ENCODE measurements at places on chromosomes 7 and 10.

GRCh38 chr7:24501443-24502134 is 71.7 kb upstream of the PALS2 start:
- no peak for DNase-seq

DNA sequence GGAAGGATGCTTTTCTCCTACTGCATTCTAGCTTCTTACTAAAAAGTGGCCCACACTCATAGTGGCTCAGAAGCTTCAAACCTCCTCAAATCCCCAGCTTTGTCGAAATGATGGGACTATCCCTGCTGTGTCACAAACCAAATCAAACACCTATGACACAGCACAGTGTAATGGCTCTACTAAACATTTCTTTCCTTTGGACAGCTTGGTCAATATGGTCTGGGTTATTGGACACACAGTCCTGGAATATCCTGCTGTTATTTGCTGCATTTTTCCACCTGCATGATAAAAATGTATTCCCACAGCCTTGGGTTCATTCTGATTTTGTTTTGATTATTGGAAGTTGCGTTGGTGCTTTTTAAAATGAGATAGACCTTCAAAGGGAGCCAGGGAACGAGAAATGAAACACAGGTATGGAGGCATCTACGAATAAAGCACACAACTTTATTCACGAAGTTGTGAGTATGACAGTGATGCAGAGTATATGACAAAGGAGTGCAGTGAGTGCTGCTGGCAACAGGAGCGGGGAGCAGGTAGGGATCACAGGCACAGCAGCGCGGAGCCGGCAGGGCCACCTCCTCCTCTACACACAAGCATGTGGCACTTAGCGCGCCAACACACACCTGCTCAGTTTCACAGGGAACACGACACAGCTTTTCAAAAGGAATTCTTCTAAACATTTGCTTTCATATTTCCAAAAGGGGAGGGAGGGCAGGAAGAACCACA is 26.5 kb upstream of the AFAP1L2 start:
- no peak for DNase-seq

DNA sequence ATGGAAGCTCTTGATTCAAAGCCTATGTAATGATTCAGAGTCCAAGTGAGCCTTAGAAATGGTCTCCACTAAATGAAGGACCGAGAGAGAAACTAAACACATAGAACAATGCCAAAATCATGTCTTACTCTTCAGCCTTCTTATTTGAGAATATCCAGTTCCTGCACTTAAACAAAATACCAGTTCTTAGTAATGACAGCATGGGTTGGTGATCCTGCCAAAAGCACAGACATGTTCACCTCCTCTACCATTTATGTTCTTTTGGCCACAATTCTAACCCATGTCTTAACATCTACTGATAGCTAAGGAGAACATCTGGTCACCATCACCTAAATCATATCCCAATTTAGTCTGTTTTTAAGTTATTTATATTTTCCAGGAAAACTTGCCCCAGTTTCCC is 239.6 kb upstream of the PTN start:
- no peak for DNase-seq

DNA sequence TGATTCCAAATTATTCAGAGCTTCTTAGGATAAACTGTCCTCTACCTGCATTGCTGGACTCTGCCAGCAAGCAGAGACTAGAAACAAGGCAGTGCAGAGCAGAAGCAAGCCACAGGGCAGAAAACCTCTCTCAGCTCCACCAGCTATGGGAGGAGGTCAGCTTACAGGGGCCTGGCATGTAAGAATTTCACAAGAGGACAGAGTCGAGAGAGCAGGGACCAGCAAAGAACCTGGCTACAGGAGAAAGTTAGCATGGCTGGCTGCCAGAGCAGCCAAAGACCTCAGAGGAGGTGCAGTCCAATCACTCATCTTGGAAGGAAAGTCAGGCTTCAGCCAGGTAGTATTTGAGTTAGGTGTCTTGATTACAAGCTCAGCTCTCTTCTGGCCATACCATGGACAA is 62.9 kb downstream of the ENO4 start:
- no peak for DNase-seq

DNA sequence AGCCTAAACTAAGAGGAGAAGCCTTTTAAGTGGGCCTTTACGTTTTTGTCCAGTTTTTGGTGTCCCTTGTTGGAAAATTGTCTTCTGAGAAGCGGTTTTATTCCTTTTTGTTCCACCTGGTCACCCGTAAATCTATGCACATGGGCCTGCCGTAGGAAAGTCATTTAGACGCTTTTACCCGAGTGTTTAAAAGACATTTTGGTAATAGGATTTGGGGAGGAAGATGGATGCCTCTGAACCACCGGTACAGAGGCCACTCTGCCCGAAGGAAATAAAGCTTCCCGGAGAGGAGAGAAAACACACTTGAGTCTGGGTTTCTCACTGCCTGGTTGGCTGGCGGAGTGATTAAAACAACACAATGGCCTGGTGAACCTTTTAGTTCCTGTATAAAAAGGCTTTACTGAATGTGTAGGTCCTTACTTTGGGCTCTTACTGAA is 760 bp downstream of the THNSL1 start:
- peak; percentile 62 for DNase-seq

GRCh38 chr7:83476511-83477050 is 172.4 kb downstream of the SEMA3E start:
- no peak for DNase-seq

- no peak for DNase-seq
Measured at GRCh38 chr10:97083228-97083829, 102.4 kb downstream of the SLIT1 start.

DNA sequence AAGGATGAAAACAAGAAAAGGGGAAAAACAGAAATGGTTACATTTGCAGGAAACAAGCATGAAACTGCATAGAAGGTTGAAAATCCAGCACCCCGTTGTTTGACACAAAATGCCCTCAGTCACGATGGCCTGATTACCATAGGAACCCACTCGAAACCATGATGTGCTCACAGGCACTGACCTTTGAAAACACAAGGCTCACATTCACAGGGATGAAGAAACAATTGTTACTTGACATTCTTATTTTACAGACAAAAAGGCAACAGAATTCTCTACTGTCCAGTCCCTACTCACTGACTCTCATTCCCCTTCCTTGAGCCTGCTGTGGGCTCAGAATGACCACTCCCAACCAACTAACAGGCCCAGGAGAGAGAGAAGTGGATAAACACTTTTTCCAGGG is 131.4 kb upstream of the PDLIM1 start:
- no peak for DNase-seq

DNA sequence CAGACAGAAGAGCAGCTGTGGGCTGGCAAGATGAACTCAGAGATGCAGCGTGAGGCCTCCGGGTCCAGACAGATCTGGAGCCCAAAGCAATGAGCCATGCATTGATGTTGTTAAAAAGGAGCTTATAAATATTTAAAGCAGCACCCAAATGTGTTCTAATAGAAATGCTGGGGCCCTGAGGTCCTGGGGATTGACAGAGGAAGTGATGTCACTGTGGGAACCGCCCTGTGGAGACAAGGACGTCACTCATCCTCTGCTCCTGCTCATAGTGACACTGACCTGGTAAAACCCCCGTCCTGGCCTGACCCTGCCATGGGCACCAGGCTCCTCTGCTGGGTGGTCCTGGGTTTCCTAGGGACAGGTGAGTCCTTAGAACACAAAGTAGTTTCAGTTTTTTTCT is 197.0 kb upstream of the PRSS58 start:
- DNase-seq: no peak

- DNase-seq: no peak
Measured at GRCh38 chr7:116702046-116702785, 30.2 kb downstream of the MET start.

GRCh38 chr10:78137147-78137546 is 103.5 kb downstream of the RPS24 start:
- no peak for DNase-seq

DNA sequence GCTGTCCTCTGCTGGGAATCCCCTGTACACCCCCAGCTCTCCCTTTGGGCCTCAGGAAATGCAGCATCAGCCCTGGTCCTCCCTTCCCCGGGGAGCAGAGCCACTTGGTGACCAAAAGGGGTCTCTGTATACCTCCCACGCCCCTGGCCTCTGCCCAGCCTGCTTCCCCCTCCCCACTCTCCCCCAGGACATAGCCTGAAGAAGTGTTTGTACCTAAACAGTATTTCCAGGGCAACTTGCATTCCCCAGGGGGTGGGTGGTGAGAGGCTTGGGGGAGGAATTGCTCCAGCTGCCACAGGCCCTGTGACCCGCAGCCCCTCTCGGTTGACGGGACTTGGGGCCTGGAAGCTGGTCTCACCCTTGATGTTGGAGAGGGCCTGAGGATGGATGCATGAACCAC is 39.3 kb downstream of the TMEM270 start:
- no peak for DNase-seq

DNA sequence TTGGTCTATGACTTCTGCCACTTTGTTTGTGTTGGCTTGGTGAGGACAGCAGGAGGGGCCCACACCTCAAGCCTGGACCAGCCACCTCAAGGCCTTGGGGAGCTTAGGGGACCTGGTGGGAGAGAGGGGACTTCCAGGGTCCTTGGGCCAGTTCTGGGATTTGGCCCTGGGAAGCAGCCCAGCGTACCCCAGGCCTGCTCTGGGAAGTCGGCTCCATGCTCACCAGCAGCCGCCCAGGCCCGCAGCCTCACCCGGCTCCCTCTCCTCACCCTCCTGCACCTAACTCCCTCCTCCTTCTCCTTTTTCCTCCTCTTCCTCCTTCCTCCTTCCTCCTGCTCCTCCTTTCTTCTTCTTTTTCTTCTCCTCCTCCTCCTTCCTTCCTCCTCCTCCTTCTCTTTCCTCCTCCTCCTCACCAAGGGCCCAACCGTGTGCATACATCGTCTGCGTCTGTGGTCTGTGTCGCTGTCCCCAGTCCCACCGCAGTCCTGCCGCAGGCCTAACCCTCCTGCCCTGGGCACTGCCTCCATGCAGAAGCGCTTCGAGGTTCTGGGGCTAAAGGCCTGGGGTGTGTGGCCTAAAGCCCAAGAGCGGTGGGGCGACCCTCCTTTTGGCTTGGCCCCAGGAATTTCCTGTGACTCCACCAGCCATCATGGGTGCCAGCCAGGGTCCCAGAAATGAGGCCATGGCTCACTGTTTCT is 5.3 kb downstream of the EN2 start:
- DNase-seq: no peak

DNA sequence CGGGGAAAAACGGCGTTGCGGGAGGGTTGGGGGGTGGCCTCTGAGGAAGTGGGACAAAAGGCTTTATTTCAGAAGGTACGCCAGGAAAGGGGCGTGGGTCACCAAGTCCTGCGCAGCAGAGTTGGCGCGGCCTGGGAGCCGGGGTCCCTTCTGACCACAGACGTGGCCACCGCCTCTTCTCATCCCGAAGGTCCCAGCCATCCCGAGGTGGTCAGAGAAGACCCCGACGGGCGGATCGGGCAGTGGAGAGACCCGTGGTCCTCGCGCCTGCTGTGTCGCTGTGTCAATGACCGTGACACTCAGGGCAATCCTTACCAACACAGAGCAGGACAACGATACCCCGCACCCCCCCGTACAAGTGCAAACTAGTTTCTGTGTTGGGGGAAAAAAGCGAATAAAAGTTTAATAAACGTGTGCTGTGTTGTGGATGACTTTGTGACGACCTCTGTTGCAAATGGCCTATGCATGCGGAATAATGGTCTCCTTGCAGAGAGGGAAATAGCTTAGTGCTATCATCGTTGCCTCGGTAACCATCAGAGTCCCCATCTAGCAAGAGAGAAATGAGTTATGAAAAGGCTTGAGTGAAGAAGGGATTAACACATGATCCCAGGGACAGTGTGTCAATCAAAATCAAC is 19.4 kb upstream of the GATA3 start:
- DNase-seq: no peak

- no peak for DNase-seq
Measured at GRCh38 chr7:149310113-149310836, 48.3 kb downstream of the ZNF783 start.

DNA sequence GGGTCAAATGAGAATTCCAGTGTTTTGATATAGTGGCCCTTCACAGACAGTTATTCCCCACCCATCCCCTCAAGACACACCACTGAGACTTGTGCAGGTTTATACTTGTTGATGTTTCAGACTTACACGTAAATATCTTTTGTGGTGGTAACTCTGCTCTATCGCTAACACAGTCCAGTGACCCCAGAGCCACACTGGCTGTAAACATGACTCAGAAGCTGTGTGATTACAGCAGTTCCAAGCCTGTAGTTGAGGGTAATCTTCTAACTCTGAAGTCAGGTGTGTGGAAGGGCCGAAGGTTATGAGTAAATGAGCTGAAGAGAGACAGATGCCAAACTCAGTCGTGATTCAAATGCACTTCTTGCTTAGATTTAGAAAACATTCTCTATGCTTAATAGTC is 19.4 kb downstream of the NOBOX start:
- no peak for DNase-seq

DNA sequence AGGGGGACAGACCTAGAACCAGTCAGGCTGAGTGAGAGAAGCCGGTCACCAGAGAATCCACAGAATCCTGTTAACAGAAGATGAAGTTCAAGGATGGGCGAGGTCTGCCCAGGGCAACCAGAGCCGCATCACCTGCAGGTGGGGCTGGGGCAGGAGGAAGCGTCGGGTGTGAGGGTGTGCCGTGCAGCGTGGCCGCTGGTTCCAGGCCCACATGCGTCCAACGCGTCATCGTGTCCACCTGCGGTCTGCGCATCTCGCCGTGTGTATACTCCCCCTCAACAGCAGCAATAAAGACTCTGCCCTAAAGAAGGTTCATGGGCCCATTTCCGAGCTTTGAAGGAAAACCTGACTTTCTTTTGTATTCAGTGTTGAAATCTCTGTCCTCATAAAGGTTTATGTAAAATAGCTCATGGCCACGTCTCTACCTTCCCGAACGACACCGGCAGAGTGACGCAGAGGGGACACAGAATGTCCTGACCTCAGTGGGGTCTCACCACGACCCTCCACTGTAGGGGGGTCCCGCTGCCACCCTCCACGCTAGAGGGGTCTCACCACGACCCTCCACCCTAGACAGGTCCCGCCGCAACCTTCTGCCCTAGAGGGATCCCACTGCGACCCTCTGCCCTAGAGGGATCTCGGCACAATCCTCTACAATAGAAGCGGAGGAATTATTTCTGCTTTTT is 446.9 kb downstream of the PTPRN2 start:
- DNase-seq: no peak

DNA sequence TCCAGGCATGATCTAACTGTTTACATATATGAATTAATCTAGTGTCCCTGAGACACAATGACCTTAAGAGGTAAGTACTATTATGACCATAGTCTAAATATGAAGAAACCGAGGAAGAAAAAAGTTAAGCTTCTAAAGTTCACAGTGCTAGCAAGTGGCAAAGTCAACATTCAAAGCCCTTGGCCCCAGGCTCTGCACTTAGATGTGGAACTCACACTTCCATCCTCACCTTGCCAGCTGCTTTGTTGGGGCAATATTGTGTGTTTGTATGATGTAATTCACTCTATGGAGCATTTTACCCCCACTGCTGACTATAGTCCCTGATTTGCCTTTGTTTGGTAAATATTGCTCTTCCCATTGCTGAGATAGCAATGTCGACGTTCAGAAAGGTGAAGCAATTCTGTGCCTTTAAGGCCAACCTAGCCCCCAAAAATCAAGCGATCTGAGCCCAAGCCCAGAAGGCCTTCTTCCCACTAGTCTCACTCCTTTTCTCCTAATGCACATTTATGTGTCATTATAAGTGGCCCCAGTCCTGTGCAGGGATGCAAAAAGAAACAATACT is 487.6 kb upstream of the ZMIZ1 start:
- DNase-seq: no peak

- DNase-seq: no peak
Measured at GRCh38 chr10:79014796-79015195, 54.0 kb upstream of the ZMIZ1 start.

All from NCI-H345 (cell line).